ENCODE measurements at places on chromosomes 4 and X. TPM values are rescaled to one million over a fixed set of nuclear protein-coding genes. Genes with fewer than 3 reads are reported as not detected.

Gene SYP
- polyA plus RNA-seq: 2.7 TPM

Gene SEPTIN6
- 36.3 TPM for polyA plus RNA-seq

Gene TCP11X2
- 0.11 TPM for polyA plus RNA-seq

Gene HERC5
- polyA plus RNA-seq: 5.8 TPM

- no peak for DNase-seq
These were observed 10.1 kb upstream of the BMP2K start for GRCh38 chr4:78766026-78766425.

- no peak for DNase-seq
These were observed 205.5 kb upstream of the SLIT2 start for GRCh38 chr4:20046179-20046578.

DNA sequence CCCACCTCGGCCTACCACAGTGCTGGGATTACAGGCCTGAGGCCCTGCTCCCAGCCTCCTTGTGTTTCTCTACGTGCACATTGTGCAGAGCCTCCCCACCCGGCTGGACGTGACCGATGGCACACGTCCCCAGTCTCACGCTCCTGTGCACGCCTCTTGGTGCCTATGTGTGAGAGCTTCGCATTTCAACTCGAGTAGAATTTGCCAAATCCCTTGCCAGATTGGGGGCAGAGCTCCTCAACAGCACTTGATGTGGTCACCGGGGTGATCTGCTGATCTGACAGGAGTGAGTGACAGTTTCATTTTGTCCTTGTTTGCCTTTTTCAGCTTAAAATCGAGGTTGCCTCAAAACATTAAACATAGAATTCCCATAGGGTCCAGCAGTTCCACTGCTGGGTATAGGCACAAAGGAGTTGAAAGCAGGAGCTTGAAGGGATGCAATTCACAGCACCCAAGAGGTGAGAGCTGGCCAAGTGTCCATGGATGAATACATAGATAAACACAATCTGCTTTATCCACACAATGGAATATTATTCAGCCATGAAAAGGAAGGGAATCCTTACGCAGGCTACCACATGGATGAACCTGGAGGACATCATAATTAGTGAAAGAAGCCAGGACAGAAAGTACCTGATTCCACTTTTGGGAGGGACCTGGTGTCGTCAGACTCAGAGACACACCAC, 17.6 kb downstream of the TMEM187 start:
- DNase-seq: no peak

- DNase-seq: no peak
These were observed 118.2 kb downstream of the AFAP1 start for GRCh38 chr4:7821245-7822136.

DNA sequence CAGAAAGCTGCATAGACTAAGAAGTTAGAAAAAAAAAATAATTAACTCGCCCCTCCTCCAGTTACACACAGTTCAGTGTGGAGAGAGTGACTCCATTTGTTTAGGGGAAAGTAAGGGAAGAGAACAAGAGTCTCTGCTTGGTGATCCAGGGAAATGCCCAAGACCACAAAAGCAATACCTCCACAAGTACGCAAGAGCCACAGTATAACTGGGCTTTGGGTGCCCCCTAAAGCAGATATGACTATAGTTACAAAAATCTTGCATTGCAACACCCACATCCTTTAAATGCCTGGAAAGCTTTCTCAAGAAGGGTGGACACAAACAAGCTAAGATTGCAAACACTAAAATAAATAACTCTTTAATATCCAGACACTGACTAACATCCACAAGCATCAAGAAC, 164.2 kb upstream of the NRK start:
- DNase-seq: no peak

DNA sequence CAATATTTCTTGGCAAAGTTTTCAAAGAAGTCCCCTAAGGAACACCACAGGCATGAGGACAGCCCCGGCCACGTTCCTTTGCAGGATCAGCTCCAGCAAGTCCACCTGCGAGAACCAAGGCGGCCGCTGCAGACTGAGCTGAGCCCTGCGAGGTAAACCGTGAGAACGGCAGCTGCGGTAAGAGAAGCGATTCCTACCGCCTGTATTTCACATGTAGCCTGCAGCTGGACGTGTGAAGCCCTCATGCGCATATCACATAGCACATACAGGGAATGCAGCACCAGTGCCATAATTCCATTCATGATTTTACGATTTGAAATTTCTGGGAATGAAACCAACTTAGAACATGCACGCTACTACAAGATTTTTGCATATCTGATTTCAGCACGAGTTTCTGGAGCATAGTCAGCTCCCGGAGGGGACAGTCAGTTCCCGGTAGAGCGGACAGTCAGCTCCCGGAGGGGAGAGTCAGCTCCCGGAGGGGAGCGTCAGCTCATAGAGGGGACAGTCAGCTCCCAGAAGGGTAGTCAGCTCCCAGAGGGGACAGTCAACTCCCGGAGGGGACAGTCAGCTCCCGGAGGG, 41.7 kb downstream of the FGFRL1 start:
- no peak for DNase-seq

GRCh38 chrX:134691453-134691852, 33.2 kb upstream of the PLAC1 start:
- no peak for DNase-seq

DNA sequence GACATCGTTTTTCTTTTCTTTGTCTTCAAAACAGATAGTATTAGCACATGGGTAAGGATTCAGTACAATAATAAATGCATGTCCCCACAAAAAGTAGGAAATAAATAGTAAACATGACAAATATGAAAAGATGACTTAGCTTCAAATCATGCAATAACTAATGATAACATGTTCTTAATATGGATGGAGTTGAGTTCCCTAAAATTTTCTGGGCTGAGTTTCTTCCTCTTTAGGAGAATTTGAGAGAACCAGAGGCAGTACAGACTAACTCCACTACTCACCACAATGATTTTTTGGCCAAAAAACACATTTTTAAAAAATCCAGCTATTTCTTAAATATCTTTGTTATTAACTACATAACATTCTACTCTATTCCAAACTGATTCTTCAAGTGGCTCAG, 432.3 kb upstream of the HS3ST1 start:
- DNase-seq: no peak

DNA sequence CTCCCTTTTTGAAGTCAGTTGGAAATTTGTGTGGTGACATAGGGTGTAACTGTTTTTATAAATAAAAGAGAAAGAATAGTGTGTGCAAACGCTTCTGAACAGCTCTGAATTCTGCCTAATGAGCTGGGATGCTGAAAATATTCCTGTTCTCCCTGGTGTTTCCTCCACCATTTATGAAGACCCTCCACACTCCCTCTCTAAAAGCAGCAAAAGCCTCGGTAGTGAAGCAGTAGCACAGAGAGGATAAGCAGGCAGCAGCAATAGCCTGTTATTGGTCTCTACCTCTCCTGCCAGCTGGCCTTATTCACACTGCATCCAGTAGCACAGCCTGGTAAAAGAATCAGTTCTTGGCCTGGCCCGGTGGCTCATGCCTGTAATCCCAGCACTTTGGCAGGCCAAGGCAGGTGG, 406.1 kb downstream of the IQCM start:
- DNase-seq: no peak

- DNase-seq: no peak
These were observed 3.0 kb upstream of the NAP1L2 start for GRCh38 chrX:73217621-73218020.

GRCh38 chr4:148164557-148164956, 277.7 kb downstream of the NR3C2 start:
- DNase-seq: no peak

GRCh38 chr4:167183036-167183435, 51.3 kb downstream of the SPOCK3 start:
- DNase-seq: no peak

All from left lung (tissue), 14 donors.